ENCODE measurements at places on chromosomes 4 and X.

GRCh38 chr4:38615847-38616246 lies 48.2 kb upstream of the KLF3 start:
- no peak for DNase-seq

DNA sequence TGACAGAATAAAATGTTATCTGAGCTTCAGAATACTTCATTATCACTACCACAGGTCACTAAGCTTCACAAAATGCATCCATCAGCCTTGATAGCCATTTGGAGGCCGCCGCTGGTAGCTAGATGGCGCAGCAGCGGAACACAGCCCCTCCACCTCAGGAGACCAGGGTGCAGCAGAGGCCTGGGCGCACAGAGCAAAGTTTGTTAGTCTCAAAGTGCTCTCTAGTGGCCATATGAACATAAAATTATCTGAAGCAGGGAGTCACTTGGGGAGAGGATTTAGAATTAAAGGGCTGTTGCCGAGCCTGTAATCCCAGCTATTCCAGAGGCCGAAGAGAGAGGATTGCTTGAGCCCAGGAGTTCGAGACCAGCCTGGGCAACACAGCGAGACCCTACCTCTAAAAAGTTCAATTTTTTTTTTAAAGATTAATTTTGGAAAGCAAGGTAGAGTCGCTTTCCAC lies 8.1 kb upstream of the DCTD start:
- DNase-seq = peak; percentile 82

DNA sequence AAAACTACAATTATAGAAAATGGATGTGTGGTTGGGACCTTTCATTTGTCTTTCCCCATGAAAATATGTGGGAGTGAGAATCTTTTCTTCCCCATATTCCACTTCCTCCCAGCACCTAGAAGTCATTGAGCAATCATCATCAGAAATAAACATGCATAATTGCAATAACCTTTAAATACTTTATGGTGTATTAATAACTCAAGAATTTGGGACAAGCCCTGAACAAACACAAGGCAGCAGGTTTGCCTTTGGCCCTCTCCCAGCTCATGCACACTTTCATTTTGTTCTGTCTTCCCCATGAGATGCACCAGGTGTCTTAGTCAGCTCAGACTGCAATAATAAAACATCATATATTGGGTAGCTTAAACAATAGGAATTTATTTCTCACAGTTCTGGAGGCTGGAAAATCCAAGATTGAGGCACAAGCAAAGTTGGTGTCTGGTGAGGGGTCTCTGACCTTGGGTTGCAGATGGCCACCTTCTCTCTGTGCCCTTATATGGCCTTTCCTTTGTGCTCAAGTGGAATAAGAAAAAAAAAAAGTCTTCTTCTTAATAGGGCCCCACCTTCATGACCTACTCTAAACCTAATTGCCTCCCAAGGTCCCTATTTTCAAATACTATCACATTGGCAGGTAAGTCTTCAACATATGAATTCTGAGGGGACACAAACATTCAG lies 34.7 kb upstream of the TMEM184C start:
- DNase-seq = no peak

DNA sequence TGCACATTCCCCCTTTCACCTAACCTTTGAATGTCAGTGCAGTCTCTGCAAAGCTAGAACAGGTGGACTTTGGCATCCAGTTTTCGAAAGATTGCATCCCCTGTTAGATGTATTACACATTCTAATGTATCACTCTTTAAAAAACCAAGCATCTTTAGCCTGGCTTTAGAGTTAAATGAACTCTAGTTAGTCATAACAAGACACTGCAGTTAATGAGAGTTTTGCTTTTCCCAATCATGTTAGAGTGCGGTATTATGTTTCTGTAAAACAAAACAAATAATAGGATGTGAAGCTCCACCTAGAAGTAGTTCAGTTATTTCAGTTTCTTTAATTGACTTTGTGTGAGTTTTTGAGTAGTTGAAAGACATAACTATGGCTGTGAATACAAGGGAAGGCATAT lies 42.2 kb downstream of the PARM1 start:
- DNase-seq = no peak

GRCh38 chr4:150625033-150625432 lies 43.1 kb downstream of the MAB21L2 start:
- no peak for DNase-seq

DNA sequence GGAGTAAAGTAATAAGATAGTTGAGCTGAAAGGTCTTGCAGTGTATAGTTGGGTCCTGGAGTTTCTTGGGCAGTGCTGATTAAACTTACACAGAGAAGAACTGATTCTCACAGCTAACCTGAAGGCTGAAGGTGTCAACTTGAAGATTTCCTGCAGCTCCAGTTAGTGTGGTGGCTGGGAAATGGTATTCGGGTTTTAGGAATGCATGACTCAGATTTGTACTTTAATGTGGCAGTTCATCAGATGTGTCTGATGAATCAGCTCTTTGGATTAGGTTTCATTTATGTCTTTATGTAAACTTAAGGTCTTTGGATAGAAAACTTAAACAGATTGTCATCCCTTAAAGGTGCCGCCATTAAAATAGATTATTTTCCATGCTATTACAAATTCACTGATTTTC lies 200.0 kb downstream of the IL1RAPL1 start:
- no peak for DNase-seq

DNA sequence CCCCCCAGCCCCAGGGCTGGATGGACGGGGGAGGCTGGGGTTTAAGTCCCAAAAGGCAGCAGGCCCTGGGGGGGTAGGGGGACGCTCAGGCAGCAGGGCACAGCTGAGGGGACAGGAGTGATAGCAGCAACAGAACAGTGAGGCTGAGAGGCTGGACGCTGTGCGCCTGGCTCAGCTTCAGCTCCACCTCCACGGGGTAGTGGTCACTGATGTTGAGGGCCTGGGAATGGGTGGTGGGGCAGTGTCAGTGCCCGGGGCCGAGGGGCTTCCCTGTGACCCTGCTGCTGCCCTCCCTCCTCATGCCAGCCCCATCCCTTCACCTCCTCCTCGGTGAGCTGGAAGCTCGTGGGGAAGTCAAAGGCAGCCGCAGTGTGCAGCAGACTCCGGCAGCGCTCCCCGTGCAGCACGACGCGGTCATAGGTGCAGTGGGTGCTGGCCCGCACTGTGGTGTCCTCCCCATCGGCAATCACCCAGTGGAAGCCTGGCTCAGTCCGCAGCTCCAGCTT lies 4.5 kb downstream of the RPL10 start:
- DNase-seq = no peak

DNA sequence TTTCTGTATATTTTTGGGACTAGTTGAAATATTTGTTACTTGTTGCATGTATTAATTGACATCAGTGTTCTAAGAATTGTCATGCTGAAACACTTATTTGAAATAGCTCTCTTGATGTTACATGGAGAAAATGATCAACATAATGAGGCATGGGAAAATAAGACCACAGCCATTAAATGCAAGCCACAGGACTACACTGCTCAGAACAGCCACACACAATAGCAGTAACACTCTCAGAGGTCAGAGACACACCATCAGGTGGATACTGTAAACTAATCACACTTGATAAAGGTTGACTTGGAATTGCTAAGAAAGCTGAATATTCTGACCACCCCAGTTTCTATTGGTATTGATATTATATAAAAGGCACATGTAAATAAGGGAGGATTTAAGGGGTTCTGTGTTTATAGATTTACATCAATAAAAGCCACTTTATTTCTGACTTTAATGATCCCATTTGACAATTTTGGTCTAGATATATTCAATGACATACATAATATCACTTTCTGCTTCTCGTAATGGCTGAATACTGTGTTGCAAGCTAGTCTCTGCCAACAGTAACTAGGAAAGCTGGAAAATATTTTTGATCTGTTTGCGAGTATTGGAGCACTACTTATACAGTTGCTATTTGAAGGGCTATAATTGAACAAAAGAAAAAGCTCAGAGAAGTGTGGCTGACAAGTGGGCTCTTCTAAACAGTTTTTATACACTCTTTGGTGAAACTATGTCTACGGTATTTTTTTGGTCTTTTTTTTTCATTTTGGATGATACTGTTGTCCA lies 876.5 kb upstream of the INTU start:
- no peak for DNase-seq

- DNase-seq = no peak
Measured at GRCh38 chrX:132676102-132676501, 187.3 kb upstream of the MBNL3 start.

- no peak for DNase-seq
Measured at GRCh38 chrX:68677998-68678397, 30.5 kb downstream of the STARD8 start.

- DNase-seq = no peak
Measured at GRCh38 chr4:173482330-173482931, 47.6 kb downstream of the HAND2 start.

DNA sequence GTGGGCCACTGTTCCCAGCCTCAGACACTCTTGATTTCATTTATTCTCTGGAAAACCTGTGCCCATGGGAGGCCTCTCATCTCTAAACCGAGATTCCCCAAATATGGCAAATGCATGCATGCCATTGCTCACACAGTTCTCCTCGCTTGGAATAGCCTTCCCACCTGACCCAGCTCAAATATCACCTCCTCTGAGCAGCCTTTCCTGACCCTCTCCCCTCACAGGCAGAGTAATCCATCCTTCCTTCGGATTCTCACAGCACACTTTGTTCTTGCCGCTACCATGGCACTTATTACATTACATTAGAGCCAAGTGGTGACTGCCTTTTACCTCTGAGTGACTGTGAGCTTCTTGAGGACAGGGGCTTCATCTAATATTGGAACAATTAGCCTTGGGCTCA lies 209.5 kb downstream of the HS6ST2 start:
- no peak for DNase-seq

DNA sequence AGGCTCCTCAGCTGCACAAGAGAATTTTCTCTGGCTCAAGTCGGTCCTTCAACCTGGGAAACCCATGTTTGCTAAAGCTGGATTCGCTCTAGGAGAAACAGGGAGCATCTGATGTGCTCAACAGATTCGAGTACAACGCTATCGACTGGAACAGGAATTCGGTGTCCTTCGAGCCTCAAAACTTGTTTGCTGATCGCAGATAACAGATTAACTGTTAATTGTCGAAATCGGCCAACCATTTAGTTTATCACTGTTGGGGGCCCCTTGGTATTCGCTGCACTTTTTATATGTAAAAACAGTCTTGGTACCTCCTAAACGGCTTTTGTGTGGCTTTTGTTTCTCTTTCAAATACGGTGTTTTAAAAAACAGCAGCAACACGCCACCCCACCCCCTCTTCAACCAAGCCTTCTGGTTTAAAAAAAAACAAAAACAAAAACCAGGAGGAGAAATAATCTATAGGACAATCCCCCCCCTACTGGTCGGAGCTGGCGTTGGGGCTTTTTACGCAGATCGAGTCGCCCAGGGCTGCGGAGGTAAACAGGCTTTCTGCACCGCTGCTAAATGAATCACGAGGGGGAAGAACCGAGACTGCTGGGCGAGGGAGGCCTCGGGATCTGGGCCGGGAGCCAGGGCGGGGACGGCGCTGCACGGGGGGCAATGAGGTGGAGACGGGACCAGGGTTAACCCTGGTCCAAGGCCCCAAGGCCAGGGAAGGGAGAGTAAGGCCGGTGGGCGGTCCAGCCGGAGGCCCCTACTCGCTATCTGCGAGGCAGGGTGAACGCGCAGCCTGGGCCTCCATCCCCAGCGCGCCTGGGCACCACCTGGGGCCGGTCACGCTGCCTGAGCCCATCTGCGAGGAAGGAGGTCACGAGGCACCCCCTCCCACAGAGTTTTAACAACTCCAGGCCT lies 71.7 kb upstream of the BCOR start:
- peak; percentile 88 for DNase-seq

GRCh38 chr4:52864793-52865192 lies 2.7 kb downstream of the RASL11B start:
- DNase-seq = no peak

DNA sequence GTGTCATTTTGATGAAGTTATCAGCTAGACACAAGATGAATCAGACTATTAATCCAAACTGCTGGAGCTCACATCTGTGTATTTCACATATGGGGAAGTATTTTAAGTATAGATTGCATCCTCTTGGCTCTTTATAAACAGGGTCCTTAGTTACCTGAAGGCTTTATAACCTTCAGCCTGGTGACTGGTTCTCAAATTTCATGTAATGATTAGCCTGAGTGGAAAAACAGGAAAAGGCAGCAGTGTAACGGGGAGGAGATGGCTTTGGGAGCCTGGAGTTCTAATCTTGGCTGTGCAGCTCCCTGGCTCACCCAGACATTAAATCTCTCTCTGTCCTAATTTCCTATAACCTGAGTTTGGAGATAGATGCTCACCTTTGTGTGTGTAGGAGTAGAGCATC lies 103.8 kb upstream of the HPF1 start:
- DNase-seq = peak; percentile 27

GRCh38 chr4:100494166-100494565 lies 23.7 kb downstream of the EMCN start:
- no peak for DNase-seq

GRCh38 chr4:90904021-90904420 lies 776.8 kb downstream of the CCSER1 start:
- DNase-seq = no peak

DNA sequence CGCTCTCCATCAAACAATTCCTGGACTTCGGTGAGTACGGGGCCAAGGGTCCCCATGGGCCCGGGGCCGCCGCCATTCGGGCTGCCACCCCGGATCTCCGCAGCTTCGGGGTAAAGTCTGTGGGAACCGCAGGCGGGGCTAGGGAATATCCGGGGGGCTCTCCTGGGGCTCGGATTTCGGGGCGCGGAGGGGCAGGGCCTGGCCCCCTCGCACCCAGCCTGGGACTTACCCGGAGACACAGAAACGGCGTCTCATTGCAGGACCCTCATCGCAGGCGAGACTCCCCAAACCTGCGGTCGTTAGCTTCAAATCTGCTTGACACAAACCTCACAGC lies 413 bp downstream of the PDK3 start:
- DNase-seq = peak; percentile 34

DNA sequence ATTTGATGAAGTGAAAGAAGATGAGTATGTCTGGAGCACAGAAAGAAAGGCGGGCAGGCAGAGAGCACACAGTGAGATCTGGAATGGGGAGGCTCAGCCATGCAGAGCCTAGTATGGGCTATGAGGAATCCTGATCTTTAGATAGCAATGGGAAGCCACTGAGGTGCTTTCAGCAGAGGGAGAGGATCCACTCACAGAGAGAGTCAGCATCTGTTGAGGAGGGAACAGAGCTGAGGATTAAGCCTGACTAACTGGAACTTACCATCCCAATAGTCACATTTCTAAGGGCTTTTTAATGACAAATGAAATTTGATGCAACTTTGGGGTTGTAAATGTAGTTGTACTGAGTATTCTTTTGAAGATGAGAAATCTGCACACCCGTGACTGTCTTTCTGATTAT lies 20.6 kb upstream of the FGFBP2 start:
- no peak for DNase-seq

GRCh38 chr4:117610706-117611308 lies 423.5 kb upstream of the NDST3 start:
- DNase-seq = no peak

GRCh38 chrX:37812110-37812509 lies 32.3 kb downstream of the CYBB start:
- no peak for DNase-seq

DNA sequence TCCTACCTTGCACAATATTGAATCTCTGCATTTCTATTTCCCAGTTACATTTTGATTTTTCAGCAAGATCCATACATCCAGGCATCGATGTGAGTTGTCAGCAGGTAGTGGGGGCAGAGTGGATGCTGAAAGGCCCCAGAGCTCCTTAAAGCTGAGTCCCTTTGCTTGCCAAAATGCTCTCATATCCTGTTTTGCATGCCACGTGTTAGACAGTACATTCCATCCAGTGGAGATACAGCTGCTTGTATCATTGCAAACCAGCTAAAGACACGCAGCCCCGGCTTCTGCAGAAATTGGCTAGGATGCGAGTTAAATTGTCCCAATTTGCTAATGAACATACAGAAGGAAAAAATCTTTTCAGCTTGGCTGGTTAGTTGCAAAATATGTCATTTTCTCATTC lies 179.6 kb upstream of the MXRA5 start:
- DNase-seq = no peak

GRCh38 chr4:29289118-29289517 lies 1431.1 kb upstream of the PCDH7 start:
- no peak for DNase-seq

All from NCI-H526 (cell line).